Kidney capillary endothelial cell (primary cell): ENCODE measurements at places on chromosomes 6 and 20.

- peak; percentile 88 for DNase-seq
Measured at GRCh38 chr20:50992733-50993457, 30.0 kb downstream of the KCNG1 start.

- DNase-seq: no peak
Measured at GRCh38 chr20:44752099-44752931, 6.7 kb downstream of the KCNK15 start.

- DNase-seq: no peak
Measured at GRCh38 chr20:23266530-23267398, 83.8 kb upstream of the NXT1 start.

GRCh38 chr6:143843677-143843999, 500 bp downstream of the LTV1 start:
- DNase-seq: peak; percentile 15

- no peak for DNase-seq
Measured at GRCh38 chr6:71139249-71139648, 149.4 kb upstream of the OGFRL1 start.

DNA sequence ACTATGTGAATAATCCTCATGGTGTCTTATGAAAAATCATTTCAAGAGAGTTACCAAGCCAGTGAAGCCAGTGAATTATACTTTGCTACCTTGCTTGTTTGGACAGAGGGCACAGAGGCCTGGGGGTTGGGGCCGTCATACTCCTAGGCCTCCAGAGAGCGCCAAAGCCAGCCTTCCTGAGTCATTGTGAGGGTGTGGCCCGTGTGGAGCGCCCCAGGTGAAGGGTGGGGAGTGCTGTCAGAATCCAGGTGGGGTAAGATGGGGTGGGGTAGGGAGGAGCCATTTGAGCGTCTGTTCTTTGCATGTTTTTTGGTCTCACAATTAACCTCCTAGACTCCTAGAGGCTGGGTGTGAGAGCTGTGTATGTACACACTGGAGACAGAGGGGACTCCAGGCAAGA, 71.1 kb downstream of the PERP start:
- DNase-seq: no peak

DNA sequence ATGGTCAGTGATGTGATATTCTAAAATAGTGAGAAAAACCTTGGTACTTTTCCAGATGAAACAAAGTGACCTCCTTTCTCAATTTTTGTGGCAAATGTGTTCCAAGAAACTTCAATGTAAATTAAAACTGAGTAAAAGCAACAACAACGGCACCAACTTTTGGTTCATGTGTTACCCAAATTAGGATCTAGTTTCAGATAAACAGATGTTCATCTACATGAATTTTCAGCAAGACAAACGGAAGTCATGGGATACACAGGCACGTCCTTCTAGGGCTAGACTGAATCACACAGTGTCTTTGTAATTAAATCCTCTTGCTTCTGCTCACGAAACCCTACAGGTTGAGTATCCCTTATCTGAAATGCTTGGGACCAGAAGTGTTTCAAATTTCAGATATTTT, 915.2 kb downstream of the TFAP2A start:
- DNase-seq: no peak

DNA sequence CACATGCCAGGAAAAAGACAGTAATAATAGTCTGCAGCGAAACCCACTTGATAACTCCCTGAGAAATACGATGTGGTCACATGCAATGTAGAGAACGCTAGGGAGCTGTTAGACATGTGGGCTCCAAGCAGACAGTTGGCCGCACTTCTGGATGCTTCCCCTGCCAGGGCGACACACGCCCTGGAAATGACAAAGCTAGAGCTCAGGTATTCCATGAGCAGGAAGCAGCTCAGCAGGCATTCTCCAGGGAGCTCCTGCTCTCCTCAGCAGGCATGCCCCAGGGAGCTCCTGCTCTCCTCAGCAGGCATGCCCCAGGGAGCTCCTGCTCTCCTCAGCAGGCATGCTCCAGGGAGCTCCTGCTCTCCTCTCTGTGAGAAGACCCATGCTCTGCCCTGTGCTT, 52.4 kb upstream of the NXT1 start:
- DNase-seq: no peak

GRCh38 chr6:71203206-71203605, 85.4 kb upstream of the OGFRL1 start:
- no peak for DNase-seq

- DNase-seq: no peak
Measured at GRCh38 chr6:73639040-73639439, 14.8 kb downstream of the SLC17A5 start.
